ENCODE measurements at places on chromosomes 13 and 19. TPM values are rescaled to one million over a fixed set of nuclear protein-coding genes. Genes with fewer than 3 reads are reported as not detected.
A peak's percentile ranks its signal among the peaks of the same experiment; 100 is the strongest.

KLF5 gene
- total RNA-seq: 21.4 TPM

PPFIA3 gene
- 11.7 TPM for total RNA-seq

ZNF98 gene
- total RNA-seq: not detected

DNA sequence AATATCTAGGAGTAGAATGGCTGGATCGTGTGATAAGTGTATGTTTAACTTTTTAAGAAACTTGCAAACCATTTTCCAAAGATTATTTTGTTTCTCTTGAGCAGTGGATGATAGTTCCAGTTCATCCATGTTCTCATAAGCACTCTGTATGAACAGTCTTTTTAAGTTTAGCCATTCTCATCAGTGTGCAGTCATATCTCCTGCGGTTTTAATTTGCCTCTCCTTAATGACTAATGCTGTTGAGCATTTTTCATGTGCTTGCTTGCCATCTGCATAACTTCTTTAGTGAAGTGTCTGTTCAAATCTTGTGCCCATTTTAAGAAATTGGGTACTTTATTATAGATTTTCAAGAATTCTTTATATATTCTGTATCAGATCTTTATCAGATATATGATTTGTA is 58.6 kb downstream of the WASF3 start:
- DNase-seq: peak; percentile 82
- peaks cover 23% of the 10 kb centered on the region for H3K4me1 ChIP-seq
- H3K27me3 ChIP-seq: peaks cover 6% of the 10 kb centered on the region
- no peak overlapping the region for H3K27ac ChIP-seq

- no peaks in the 10 kb centered on the region for H3K27me3 ChIP-seq
- H3K36me3 ChIP-seq: no peaks in the 10 kb centered on the region
- H3K27ac ChIP-seq: no peak overlapping the region
- no peaks in the 10 kb centered on the region for H3K4me1 ChIP-seq
- H3K4me3 ChIP-seq: no peak overlapping the region
Observed at GRCh38 chr19:9727644-9728043, 40.9 kb downstream of the ZNF846 start.

DNA sequence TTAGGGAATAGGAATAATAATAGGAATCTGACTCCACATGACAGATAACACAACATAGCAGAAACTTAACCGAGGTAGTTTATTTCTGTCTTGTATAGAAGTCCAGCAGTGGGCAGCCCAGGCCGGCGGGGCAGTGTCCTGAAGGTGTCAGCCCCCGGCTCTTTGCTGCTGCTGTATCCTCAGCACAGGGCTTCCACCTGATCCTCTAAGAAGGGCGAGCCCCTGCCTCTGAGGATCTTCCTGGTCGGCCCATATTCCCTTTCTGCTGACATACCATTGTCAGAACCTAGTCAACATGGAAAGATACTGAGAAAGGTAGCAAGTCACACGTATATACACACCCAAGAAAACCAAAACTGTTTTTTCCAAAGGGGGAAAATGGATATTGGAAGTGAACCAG is 56.2 kb upstream of the GPR183 start:
- H3K27ac ChIP-seq: no peak overlapping the region
- H3K4me3 ChIP-seq: no peak overlapping the region
- H3K36me3 ChIP-seq: peaks cover 3% of the 10 kb centered on the region
- H3K4me1 ChIP-seq: no peaks in the 10 kb centered on the region

GRCh38 chr19:5615756-5616327 is 6.7 kb downstream of the SAFB2 start:
- H3K36me3 ChIP-seq: peaks cover 57% of the 10 kb centered on the region
- no peak overlapping the region for H3K4me3 ChIP-seq
- peaks cover 11% of the 10 kb centered on the region for H3K4me1 ChIP-seq
- peak; percentile 30 for DNase-seq
- no peaks in the 10 kb centered on the region for H3K27me3 ChIP-seq
- no peak overlapping the region for H3K27ac ChIP-seq

GRCh38 chr13:48851707-48852106 is 124.0 kb upstream of the FNDC3A start:
- no peak overlapping the region for H3K27ac ChIP-seq
- no peaks in the 10 kb centered on the region for H3K27me3 ChIP-seq
- no peaks in the 10 kb centered on the region for H3K36me3 ChIP-seq
- no peak for DNase-seq
- H3K4me1 ChIP-seq: no peaks in the 10 kb centered on the region

- peaks cover 8% of the 10 kb centered on the region for H3K36me3 ChIP-seq
- no peaks in the 10 kb centered on the region for H3K27me3 ChIP-seq
- H3K4me3 ChIP-seq: peak overlapping the region; percentile 88
- DNase-seq: peak; percentile 24
Observed at GRCh38 chr19:17555929-17556813, 722 bp downstream of the COLGALT1 start.

- H3K4me3 ChIP-seq: no peak overlapping the region
- no peak overlapping the region for H3K27ac ChIP-seq
- no peak for DNase-seq
- peaks cover 5% of the 10 kb centered on the region for H3K4me1 ChIP-seq
- H3K27me3 ChIP-seq: no peaks in the 10 kb centered on the region
Observed at GRCh38 chr19:43507880-43508279, 3.3 kb upstream of the PHLDB3 start.

NCAN gene
- total RNA-seq: not detected

OLFM2 gene
- 97.4 TPM for total RNA-seq

GRCh38 chr13:86840250-86841191 is 830.6 kb upstream of the SLITRK5 start:
- H3K4me1 ChIP-seq: no peaks in the 10 kb centered on the region
- no peak overlapping the region for H3K4me3 ChIP-seq
- H3K27me3 ChIP-seq: no peaks in the 10 kb centered on the region
- H3K36me3 ChIP-seq: no peaks in the 10 kb centered on the region
- DNase-seq: no peak

- no peaks in the 10 kb centered on the region for H3K36me3 ChIP-seq
- no peaks in the 10 kb centered on the region for H3K4me1 ChIP-seq
- no peak overlapping the region for H3K27ac ChIP-seq
Observed at GRCh38 chr13:76523740-76524340, 362.4 kb downstream of the KCTD12 start.

DNA sequence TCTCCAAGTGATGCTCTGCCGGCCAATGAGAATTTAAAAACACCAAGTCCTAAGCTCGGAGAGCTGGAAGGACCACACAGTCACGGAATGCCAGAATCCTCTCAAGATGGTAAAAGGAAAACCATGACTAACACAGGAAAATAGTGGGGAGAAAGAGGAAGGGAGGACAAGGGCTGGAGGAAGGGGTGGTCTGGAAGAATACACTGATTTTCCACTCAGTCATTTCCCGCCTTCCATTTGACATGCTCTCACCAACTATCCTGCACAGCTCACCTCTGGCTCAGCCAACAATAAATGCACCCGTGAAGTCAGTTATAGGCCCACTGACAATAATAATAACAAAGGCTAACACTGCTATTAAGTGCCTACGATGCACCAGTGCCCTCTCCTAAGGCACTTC is 31.5 kb downstream of the SLC7A1 start:
- no peaks in the 10 kb centered on the region for H3K27me3 ChIP-seq
- H3K27ac ChIP-seq: no peak overlapping the region
- no peaks in the 10 kb centered on the region for H3K36me3 ChIP-seq

- H3K36me3 ChIP-seq: no peaks in the 10 kb centered on the region
- H3K27ac ChIP-seq: no peak overlapping the region
- H3K4me3 ChIP-seq: no peak overlapping the region
- H3K27me3 ChIP-seq: no peaks in the 10 kb centered on the region
Observed at GRCh38 chr19:8626842-8627241, 3.6 kb upstream of the NFILZ start.

F7 gene
- total RNA-seq: not detected

GRCh38 chr19:55437410-55437809 is 5.7 kb downstream of the SHISA7 start:
- no peak overlapping the region for H3K4me3 ChIP-seq
- no peaks in the 10 kb centered on the region for H3K36me3 ChIP-seq
- DNase-seq: peak; percentile 31

GRCh38 chr13:51097353-51098043 is 13.6 kb downstream of the C13orf42 start:
- DNase-seq: no peak
- H3K27ac ChIP-seq: no peak overlapping the region
- no peaks in the 10 kb centered on the region for H3K36me3 ChIP-seq
- H3K4me3 ChIP-seq: no peak overlapping the region

DNA sequence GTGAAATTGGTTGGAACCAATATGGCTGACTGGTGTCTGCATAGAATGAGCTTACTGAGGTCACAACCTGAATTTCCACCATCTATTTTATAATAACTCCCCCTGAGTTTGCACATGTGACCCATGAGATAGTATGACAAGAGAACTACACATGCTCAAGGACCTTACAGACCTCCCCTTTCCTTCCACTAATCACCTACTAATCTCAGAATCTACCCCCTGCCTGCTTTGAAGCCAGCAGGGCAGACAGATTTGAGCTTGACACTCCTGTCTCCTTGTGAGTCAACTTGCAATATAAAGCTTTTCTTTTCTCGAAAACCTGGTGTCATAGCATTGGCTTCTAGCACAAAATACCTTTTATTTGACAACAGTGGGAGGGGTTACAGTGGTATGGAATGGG is 248.4 kb downstream of the RFC3 start:
- H3K4me3 ChIP-seq: no peak overlapping the region
- no peak for DNase-seq
- no peak overlapping the region for H3K27ac ChIP-seq
- H3K4me1 ChIP-seq: no peaks in the 10 kb centered on the region
- H3K27me3 ChIP-seq: no peaks in the 10 kb centered on the region
- no peaks in the 10 kb centered on the region for H3K36me3 ChIP-seq

FAM216B gene
- not detected for total RNA-seq

GRCh38 chr13:51848674-51849073 is 3.7 kb upstream of the TMEM272 start:
- DNase-seq: peak; percentile 49
- H3K36me3 ChIP-seq: no peaks in the 10 kb centered on the region
- peaks cover 2% of the 10 kb centered on the region for H3K27me3 ChIP-seq
- H3K4me3 ChIP-seq: no peak overlapping the region

DNA sequence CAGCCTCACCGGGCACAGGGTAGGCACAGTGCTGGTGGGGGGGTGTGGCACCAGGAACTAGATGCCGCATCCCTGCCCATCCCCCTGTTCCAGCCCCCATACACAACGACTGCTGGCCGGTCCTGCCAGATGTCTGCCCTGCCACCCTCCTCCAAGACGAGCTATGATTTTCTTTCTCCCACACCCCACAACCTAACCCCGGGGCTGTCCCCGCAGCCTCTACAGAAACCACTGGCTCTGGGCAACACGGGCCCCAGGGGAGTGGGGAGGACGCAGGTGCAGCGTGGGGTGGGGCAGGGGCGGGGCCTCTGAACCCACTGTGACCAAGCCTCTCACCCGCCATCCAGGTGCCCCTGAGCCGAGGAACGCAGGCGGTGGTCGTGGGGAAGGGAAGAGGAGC is 15.5 kb downstream of the PGLS start:
- H3K36me3 ChIP-seq: no peaks in the 10 kb centered on the region
- no peaks in the 10 kb centered on the region for H3K4me1 ChIP-seq
- H3K4me3 ChIP-seq: no peak overlapping the region
- H3K27me3 ChIP-seq: no peaks in the 10 kb centered on the region

DNA sequence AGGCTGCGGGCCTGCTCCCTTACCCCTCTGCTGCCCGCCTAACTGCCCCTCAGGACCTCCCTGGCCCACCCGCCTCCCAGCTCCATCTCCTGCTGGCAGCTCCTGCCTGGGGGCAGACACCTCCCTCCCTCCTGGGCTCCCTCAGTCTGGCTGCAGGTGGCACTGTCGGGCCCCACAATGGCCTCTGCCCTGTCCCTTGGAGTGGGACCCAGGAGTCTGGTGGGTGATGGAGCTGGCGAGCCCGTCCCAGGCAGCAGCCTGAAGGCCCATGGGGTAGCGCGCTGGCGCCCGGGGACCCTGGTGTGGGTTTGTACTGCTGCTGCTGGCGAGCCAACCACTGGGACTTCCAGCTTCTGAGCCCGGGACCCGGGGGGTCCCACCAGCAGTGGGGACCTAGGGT is 83.6 kb downstream of the KDM4B start:
- no peak overlapping the region for H3K4me3 ChIP-seq
- H3K27me3 ChIP-seq: no peaks in the 10 kb centered on the region
- peaks cover 2% of the 10 kb centered on the region for H3K36me3 ChIP-seq
- DNase-seq: no peak
- H3K27ac ChIP-seq: no peak overlapping the region

DNA sequence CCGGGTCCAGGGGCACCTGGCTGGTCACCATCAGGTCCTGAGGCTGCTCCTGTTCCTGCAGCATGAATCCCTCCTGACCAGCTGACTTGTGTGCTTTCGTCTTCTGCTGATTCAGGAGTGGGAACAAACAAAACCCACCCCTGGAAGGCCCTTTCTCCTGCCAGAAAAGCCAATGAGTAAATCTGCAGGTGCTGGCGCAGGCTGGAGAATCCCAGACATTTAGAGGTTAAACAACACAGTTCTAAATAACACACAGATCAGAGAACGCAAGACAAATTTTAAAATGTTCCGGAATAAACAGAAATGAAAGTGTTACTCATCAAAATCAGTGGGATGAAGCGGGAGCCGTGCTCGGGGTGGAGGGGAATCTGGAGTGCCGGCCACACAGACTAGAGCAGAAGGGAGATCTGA is 60.6 kb upstream of the C13orf46 start:
- H3K4me1 ChIP-seq: peaks cover 49% of the 10 kb centered on the region
- no peak overlapping the region for H3K4me3 ChIP-seq
- H3K27me3 ChIP-seq: no peaks in the 10 kb centered on the region
- H3K27ac ChIP-seq: peak overlapping the region; percentile 29
- DNase-seq: peak; percentile 57

- no peak overlapping the region for H3K27ac ChIP-seq
- no peak for DNase-seq
- H3K4me3 ChIP-seq: no peak overlapping the region
- H3K36me3 ChIP-seq: no peaks in the 10 kb centered on the region
- no peaks in the 10 kb centered on the region for H3K27me3 ChIP-seq
- H3K4me1 ChIP-seq: peaks cover 8% of the 10 kb centered on the region
Observed at GRCh38 chr13:40591091-40591490, 75.3 kb downstream of the FOXO1 start.

GRCh38 chr13:33434676-33435075 is 149.1 kb upstream of the STARD13 start:
- DNase-seq: no peak
- H3K36me3 ChIP-seq: no peaks in the 10 kb centered on the region
- H3K4me1 ChIP-seq: no peaks in the 10 kb centered on the region
- H3K4me3 ChIP-seq: no peak overlapping the region
- H3K27me3 ChIP-seq: no peaks in the 10 kb centered on the region

GRCh38 chr13:102901615-102902305 is 55.9 kb downstream of the ERCC5 start:
- peak; percentile 5 for DNase-seq
- H3K27me3 ChIP-seq: no peaks in the 10 kb centered on the region
- no peaks in the 10 kb centered on the region for H3K36me3 ChIP-seq
- H3K4me3 ChIP-seq: no peak overlapping the region
- no peaks in the 10 kb centered on the region for H3K4me1 ChIP-seq

GRCh38 chr13:112779856-112780604 is 90.2 kb downstream of the ATP11A start:
- peaks cover 8% of the 10 kb centered on the region for H3K4me1 ChIP-seq
- DNase-seq: peak; percentile 27
- no peak overlapping the region for H3K4me3 ChIP-seq

SRRM5 gene
- total RNA-seq: 0.23 TPM
